Activated naive CD8-positive, alpha-beta T cell treated with anti-CD3 and anti-CD28 coated beads, Interleukin-2, amount 10 ng/mL, durations not matched to agents 7 days and 5 days (primary cell): ENCODE measurements at places on chromosomes 7 and 10. TPM values are rescaled to one million over a fixed set of nuclear protein-coding genes. Genes with fewer than 3 reads are reported as not detected.

OR2A1 gene
- total RNA-seq = 0.06 TPM

LOXL4 gene
- not detected for total RNA-seq

AKR1C8 gene
- 0.48 TPM for total RNA-seq

PRPS1L1 gene
- not detected for total RNA-seq

GRCh38 chr7:52355053-52355452 is 680.4 kb upstream of the POM121L12 start:
- no peak for DNase-seq

DNA sequence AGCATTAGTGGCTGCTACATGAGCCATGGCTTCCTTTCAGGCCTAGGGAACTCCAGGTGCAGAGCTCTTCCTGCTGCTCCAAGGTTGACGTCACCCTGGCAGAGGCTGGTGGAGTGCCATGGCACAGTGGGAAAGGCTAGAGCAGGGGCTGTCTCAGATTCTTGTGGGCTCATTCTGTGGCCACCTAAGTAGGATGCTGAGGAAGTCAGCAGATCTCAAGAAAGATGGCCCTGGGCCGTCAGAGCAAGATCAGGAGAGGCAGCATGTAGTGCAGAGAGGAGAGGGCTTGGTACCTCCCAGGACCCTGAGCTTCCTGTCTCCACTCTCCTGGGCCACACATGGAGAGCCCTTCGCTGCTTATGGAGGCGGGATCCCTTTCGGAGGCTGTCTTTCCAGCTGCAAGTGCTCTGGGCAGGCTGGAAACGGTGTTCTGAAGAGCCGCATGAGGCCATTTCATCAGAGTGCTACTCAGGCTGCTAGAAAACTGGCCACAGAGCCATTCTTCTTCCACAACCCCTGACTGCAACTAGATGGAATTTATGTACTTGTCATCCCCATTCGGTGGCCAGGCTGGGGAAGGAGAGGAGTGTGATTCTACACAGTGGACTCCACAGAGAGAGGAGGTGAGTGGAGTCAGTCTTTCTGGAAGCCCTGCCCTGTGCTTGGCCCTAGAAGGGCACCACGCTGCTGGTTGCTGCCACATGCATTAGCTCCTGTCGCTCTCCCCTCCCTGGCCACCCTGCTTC is 304.2 kb downstream of the RPS24 start:
- no peak for DNase-seq

- peak; percentile 31 for DNase-seq
These were observed 486 bp downstream of the CACNA2D1 start for GRCh38 chr7:82443036-82443546.

- no peak for DNase-seq
These were observed 10.3 kb upstream of the FAM171A1 start for GRCh38 chr10:15381420-15381819.

DNA sequence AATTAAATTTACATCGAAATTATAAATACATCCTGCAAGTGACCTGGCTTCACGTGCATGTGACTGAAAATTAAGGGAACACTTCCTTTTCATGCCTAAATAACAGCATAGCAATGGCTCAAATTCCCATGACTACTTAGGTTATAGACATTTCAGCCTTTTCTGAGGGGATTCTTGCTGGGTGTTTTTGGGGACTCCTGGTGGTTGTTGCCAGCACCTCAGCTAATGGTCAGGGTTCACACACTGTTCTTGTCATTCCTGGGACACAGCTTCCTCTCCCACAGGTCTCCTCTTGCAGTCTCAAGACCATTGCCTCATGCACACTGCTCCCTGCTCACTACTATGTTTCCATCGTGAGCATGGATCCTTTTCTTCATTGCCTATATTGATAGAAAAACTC is 148.9 kb upstream of the GLI3 start:
- DNase-seq = no peak

DNA sequence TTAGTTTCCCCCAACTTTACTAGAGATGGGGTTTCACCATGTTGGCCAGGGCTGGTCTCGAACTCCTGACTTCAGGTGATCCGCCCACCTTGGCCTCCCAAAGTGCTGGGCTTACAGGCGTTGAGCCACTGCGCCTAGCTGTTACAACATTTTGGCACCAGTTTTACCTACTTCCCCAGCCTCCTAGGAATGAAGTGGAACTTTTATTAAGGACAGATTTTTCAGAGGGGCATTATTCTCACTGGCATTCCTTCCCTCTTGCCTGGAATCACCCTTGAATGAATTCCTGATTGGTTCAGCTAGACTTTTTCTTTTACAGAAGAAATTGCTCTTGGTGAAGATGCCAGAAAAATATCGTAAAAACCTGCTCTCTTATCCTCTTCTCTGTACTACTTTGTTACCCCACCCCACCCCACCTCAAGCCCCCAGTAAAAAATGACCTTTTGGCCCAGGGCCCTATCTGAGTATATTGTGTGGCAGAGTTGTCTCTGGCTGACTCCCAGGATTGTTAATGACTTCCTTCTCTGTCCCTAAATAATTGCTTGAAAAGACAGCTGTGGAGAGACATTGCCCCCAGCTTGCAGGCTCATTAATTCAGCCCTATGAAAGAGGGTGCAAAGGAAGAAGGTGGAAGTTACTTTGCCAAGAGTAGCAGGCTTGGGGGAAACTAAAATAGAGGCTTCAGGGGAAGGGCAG is 189.6 kb downstream of the AUTS2 start:
- DNase-seq = no peak
